T-helper 17 cell (primary cell): ENCODE measurements at places on chromosomes 2 and 18. TPM values are rescaled to one million over a fixed set of nuclear protein-coding genes. Genes with fewer than 3 reads are reported as not detected.

GRCh38 chr2:110105608-110106467, 9.8 kb downstream of the MALL start:
- DNase-seq: no peak

Gene KHK
- 5.4 TPM for total RNA-seq

Gene OXER1
- total RNA-seq: 0.25 TPM

DNA sequence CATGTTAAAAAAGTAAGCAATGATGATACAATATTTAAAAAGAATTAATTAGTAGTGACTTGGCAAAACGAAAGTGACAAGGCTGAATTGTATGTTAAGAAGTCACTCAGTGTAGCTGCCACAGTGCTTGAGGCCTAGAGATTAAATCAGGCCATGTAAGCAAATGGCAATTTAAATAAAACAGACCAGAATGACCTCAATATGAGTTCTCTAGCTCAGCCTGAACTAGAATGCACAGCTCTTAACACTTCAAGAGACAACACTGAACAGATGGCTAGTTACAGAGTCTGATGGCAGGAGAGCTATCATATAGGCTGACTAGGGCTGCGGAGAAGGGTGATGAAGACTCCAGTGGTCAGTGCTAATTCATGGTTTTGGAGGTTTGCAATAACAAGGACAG, 117.9 kb upstream of the ZBTB14 start:
- no peak for DNase-seq

Gene CNTNAP5
- total RNA-seq: not detected

Gene STPG4
- 0.21 TPM for total RNA-seq

- DNase-seq: no peak
Observed at GRCh38 chr18:3207565-3207964, 12.2 kb downstream of the MYOM1 start.

GRCh38 chr2:42048299-42049220, 739 bp downstream of the PKDCC start:
- DNase-seq: no peak

Gene FLACC1
- total RNA-seq: 4.7 TPM

DNA sequence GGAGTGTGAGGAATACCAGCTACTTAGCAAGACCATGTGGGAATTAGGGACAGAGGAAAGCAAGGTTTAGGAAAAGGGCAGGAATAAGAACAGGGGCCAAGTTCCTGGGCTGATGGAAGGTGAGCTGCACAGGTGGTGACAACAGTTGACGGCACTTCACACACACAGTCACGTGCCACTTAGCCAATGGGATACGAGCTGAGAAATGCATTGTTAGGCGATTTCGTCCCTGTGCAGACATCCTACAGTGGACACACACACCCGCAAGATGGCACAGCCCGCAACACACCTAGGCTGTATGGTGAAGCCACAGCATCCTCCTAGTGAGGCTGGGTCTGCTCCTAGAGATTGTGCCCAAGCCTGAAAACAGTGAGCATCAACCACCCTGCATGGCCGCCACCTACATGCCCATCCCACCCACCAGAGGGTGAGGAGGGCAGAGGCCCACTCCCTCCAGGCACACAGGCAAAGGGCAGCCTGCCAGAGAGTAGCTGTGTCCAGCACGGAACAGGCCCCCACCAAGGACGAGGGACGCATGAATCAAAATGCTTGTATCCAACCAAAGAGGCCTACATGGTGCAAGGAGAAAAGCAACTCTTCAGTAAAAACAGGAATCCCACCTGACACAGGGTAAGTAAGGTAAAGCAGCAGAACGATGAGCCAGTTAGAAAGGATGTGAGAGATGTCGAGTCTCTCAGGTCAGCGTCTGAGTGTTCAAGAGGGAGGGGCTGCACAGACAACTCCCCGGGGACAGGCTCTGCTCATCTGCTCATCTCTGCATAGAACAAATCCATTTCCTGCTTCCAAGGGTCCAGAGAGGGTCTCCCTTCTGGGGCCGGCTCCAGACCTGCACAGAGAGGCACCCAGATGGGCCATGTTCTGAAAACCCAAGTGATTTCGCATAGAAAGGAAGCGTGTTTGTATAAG, 51.3 kb downstream of the ZNF516 start:
- DNase-seq: no peak

- no peak for DNase-seq
Observed at GRCh38 chr2:62010632-62011256, 105.3 kb downstream of the COMMD1 start.

DNA sequence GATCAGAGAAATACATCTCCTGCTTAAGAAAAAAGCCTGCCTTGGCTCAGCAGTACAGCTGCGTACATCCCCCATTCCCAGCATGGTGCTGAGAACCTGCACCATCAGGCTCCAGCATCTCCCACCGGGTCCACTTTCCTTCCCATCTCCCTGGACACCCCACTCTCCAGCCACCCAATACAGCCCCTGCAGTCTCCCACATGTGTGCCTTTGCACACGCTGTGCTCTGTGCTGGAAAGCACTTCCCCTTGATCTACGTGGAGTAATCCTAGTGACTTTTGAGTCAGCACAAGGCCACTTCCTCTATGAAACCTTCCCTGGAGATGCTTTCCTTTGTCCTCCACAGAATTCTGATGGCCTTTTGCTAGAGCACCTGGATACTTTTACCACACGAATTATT, 17.0 kb downstream of the STAT1 start:
- no peak for DNase-seq

DNA sequence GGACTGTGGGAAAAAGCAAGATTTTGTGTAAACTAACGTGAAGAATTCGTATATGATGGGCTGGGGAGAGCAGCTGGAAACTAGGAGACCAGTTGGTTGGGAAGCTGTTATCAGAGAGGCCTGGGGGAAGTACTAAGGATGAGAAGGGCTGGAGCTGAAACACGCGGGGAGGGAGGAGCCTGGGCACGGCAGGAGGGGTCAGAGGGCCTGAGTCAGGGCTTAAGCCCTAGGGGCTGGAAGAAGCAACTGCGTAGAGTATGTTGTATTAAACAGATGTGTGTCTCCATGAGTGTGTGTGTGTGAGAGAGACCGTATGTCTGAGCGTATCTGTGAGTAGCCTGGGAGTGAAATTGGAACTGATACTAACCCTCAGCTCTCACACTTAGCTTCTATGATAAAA, 8.4 kb downstream of the POMC start:
- no peak for DNase-seq

DNA sequence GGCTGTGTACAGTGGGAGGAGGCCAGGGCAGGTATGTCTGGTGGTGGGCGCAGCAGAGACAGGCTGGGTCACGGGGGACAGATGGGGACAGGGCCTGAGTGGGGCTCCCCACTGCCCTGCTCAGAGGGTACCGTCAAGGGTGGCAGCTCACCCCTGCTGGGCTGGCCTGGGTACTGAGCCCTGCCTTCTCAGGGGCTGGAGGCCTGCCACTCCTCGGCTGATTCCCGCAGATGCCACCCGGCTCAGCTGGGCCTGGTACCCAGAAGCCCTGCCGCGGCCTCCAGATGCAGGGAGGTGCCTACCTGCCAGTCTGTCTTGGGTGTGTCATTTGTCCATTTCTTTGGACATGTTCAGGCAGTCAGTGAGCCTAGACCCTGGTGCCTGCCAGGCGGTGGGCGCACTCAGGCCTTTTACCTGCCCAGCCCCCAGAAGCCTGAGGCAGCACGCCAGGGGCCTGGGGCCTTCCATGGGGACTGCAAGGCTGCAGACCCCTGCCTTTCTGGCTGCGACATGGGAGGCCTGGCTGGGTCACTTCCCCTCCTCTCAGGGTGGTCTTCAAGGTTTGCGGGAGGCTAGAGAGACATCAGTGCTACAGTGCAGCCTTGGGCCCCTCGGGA, 3.3 kb downstream of the SNORC start:
- no peak for DNase-seq

DNA sequence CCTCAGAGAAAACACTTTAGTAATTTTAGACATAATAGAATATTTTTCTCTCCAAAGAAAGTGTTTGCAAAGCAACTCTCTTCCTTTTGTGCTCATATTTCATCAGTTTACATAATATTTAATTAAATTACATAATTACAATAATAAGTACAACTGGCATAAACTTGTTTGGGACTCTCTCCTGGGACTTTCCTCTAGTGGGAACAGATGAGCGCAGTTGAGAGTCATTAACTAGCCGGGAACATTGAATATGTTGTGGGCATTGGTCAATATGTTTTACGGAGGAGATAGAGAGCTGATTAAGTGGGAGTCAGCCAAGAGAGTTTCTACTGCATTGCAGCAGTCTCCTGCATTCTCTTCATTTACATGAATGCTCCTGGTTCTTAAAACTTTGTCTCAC, 607.7 kb downstream of the ARHGAP15 start:
- no peak for DNase-seq

- no peak for DNase-seq
Observed at GRCh38 chr2:124320051-124320688, 295.1 kb downstream of the CNTNAP5 start.

Gene DAW1
- total RNA-seq: not detected

Gene SERPINB2
- total RNA-seq: 0.99 TPM

GRCh38 chr2:200461846-200462710, 47.8 kb downstream of the KCTD18 start:
- no peak for DNase-seq

- no peak for DNase-seq
Observed at GRCh38 chr2:83112858-83113257, 1346.2 kb downstream of the SUCLG1 start.

Gene TRAF3IP1
- 8.9 TPM for total RNA-seq

DNA sequence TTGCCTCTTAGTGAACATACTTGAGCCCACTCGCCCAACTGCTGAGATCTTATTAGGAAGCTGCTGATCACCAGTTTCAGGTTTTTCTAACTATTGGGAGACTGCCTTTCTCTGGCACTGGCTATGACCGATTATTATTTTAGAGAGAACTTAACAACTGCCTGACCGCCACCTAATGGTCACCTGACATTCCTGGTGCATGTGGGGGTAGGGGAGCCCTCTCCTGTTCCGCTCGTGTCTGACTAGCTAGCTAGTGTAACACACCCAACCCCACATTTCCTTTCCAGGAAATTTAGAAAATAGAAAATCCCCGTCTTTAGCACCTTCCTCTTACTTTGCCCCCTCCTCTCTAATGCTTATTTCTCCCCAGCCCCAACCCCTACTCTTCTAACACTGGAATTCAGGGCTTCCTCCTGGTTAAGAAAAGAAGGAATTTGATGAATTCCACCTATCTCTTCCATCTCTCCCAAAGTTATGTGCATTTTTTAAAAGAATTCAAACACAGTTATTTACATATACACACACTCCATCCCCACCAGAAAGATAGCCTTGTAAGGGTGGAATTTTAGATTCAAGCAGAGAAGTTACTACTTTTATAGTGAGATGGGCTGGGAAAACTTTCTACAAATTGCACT, 19.4 kb upstream of the DNER start:
- DNase-seq: no peak

Gene AQP4
- not detected for total RNA-seq

DNA sequence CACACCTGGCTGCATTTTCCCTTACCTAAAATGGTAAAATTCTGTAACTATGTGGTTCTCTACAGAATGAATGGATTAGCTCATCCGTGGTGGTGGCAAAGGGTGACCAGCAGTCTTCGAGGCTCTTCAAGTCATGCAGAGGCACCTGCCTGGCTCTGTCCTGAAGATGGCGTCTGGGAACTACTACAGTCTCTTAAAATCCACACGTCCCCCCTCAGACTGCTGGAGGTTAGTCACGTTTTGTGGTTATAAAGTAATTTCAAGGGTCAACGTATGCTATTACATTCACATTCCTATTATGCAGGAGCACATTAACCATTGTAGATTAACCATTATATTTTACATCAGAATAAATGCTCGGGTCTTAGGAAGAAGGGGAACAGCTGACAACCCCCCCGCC, 616.7 kb downstream of the GALR1 start:
- DNase-seq: no peak

- no peak for DNase-seq
Observed at GRCh38 chr18:8232791-8233190, 376.4 kb upstream of the RAB12 start.

Gene POTEJ
- not detected for total RNA-seq

GRCh38 chr2:190759749-190760213, 110.9 kb downstream of the NAB1 start:
- DNase-seq: no peak

DNA sequence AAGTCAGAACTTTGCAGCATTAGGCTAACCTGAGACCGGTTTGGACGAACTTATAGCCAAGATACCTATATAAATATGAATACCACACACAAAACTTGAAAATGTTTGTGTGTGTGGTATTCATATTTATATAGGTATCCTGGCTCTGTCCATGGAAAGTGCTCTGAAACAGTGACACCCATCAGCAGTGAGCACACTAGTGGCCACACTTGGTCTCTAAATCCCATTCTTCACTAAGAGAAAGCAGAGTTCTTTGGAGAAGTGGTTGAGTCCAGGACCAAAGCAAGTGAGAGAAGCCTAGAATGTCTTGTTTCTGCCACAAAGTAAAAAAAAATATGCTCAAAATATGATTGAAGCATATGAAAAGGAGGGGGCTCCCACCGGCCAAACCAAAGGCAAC, 146.5 kb downstream of the TWIST2 start:
- no peak for DNase-seq

- DNase-seq: no peak
Observed at GRCh38 chr2:66236816-66237802, 197.8 kb upstream of the MEIS1 start.

GRCh38 chr18:76134628-76135027, 360.4 kb downstream of the ZNF516 start:
- DNase-seq: no peak

- no peak for DNase-seq
Observed at GRCh38 chr2:222978850-222979249, 73.1 kb upstream of the KCNE4 start.

- no peak for DNase-seq
Observed at GRCh38 chr2:182713601-182714000, 2.5 kb upstream of the DNAJC10 start.

DNA sequence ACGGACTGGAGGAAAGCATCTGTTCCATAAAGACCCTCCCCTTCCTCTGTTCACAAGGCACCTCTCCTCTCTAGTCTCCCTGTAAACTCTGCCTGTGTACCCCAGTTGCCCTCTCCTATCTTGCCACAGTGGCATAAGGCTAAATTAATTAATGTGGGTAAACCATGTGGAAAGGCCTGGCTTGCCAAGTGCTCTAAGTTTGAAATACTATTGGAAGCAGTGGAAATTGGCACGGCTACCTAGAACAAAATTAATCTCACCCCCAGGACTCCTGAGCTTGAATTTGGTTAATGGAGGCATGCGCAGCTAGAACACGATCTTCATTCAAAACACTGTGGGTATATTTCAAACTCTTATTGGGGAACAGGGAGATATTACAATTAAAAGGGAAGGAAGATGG, 19.2 kb upstream of the SLC14A2 start:
- no peak for DNase-seq

GRCh38 chr18:25365242-25365641, 13.3 kb upstream of the ZNF521 start:
- no peak for DNase-seq

GRCh38 chr2:55719852-55720251, 26.2 kb upstream of the PNPT1 start:
- DNase-seq: no peak
